ENCODE measurements at places on chromosomes 7 and 10.

DNA sequence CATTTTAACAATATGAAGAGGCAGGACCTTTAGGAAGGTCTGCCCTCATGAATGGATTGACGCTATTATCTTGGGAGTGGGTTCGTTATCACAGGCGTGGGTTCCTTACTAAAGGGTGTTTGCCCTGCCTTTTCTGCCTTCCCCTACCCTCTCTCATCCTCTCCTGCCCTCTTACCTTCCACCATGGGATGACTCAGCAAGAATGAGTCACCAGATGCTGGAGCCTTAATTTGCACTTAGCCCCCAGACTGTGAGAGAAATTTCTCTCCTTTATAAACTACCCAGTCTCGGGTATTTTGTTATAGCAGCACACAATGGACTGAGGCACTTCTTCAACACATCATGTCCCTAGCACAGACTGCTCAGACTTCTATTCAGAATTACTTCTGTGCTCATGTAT is 31.4 kb upstream of the ZNF32 start:
- no peak for DNase-seq

DNA sequence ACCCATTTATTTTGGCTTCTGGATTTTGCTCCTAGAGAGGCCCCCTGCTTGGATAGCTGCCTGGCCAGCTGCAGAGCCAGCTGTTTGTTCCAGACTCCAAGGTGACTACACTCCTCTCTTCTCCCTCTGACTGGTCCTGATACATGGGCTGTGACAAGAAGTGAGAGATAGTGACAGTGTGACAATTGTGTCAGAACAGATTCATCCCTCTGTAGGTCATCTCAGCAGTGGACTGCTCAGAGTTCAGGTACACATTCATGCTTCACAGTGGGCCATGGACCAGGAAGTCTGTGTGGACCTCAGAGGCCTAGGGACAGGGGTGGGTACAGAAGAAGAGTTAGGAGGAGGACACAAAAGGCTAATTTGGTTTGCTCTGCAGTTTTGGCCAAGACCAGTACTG is 188.2 kb upstream of the MKLN1 start:
- DNase-seq = no peak

- DNase-seq = no peak
Measured at GRCh38 chr10:5895804-5896203, 5.8 kb downstream of the FBH1 start.

GRCh38 chr7:107063245-107064120 is 19.0 kb downstream of the PRKAR2B start:
- DNase-seq = no peak

DNA sequence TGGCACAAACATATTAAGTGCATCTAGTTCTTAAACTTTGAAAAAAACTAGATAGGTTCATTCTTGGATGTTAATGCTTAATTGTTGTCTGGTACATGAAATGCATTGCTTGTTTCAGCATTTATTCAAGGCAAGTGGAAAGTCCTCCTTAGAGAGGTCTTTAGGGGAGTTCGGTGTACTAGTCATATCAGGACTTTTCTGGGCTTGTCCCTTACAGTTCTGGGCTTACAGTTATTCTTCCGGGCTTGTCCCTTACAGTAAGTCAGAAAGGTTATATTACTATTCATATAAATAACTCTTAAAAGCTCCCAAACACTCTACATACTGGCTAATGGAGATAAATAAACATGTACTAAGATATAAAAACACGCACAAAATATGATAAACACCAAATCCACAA is 61.6 kb upstream of the MRLN start:
- no peak for DNase-seq

DNA sequence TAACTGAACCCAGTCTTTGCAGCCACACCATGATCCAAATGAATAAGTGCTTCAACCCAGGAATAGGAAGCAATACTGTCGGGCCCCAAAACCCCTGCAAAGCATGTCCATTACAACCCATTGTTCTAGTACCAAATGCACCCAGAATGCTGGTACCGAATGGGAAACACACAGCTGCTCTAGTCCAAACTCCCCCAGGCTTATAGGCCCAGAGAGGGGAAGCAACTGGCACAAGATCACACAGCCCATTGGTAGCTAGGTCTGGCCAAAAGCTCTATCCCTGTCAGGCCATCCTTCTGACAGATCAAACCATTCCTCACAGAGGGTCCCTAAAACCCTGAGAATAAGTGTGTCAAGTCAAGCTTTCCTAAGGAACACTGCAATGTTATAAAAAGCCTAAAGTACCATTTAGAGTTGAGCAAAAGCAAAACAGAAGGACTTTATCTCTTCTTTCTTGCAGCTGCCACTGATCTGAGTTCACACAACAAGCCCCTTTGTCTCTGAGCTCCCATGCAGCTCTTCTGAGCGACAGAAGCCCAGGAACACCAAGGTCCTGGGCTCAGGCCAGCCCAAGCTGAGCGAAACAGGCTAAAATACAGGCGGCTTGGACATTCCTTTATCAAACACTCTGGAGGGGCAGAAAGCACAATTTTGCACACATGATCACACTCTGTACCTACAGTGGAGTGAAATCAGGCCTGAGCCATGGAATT is 116.7 kb downstream of the SGMS1 start:
- no peak for DNase-seq

GRCh38 chr7:7970237-7970530 is 1.6 kb downstream of the GLCCI1 start:
- no peak for DNase-seq

DNA sequence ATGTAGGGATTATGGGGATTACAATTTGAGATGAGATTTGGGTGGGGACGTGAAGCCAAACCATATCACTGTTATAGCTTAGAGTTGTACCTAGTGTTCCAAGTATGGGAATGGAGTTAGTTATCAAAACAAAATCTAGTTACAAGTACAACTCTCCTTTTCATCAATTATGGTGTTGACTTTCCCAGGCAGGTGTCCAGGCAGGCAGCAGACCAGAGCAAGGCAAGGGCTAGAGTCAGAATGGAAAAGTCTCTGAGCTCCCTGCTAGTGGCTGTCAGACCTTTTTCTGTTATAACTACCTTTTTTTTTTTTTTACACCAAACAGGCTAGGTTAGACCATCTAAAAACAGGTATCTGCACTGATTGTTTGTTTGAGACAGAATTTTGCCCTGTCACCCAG is 29.2 kb downstream of the PTER start:
- DNase-seq = no peak

- DNase-seq = no peak
Measured at GRCh38 chr10:103493362-103493915, at the start of gene NEURL1. TSS of gene NEURL1 (plus strand) at chr10:103493705. CDS start at chr10:103494388, 683 bp downstream.

- peak; percentile 54 for DNase-seq
Measured at GRCh38 chr7:110573862-110574528, 516.9 kb upstream of the LRRN3 start.

DNA sequence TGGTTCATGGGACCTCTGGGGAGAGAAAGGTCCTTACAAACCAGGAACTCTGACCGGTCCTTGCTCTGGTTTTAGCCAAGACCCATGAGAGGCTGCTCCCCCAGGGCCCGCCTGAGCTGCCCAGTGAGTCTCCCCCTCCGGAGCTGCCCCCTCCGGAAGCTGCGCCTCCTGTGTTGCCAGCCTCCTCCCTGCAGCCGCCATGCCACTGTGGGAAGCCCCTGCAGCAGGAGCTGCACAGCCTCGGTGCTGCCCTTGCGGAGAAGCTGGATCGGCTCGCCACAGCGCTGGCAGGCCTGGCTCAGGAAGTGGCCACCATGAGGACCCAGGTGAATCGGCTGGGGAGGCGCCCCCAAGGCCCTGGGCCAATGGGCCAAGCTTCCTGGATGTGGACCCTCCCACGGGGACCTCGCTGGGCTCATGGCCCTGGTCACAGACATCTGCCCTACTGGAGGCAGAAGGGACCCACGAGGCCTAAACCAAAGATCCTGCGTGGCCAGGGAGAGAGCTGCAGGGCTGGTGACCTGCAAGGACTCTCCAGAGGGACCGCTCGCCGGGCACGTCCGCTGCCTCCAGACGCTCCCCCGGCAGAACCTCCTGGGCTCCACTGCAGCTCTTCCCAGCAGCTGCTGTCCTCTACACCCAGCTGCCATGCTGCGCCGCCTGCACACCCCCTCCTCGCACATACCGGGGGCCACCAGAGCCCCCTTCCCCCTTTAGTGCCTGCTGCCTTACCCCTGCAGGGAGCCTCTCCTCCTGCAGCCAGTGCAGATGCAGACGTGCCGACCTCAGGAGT is 40.1 kb downstream of the ZNF467 start:
- DNase-seq = no peak

DNA sequence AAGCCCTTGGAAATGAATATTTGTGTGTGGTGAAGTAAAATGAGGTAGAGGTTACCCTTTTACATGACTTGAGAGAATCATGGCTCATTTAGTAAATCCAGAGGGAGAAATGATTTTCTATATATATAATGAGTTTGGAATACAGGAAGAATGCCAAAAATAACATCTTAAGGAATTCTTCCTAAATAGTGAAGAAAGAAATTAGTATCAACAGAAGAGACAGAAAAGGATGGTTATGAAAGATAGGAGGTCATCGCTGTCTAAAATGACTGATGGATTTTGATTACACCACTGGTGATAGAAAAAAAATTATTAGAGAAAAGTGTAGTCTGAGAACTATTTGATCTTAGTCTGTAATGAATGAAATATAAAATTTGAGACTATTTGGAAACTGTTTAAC is 283.0 kb downstream of the ADK start:
- no peak for DNase-seq

- no peak for DNase-seq
Measured at GRCh38 chr7:79548727-79549126, 95.3 kb upstream of the MAGI2 start.

DNA sequence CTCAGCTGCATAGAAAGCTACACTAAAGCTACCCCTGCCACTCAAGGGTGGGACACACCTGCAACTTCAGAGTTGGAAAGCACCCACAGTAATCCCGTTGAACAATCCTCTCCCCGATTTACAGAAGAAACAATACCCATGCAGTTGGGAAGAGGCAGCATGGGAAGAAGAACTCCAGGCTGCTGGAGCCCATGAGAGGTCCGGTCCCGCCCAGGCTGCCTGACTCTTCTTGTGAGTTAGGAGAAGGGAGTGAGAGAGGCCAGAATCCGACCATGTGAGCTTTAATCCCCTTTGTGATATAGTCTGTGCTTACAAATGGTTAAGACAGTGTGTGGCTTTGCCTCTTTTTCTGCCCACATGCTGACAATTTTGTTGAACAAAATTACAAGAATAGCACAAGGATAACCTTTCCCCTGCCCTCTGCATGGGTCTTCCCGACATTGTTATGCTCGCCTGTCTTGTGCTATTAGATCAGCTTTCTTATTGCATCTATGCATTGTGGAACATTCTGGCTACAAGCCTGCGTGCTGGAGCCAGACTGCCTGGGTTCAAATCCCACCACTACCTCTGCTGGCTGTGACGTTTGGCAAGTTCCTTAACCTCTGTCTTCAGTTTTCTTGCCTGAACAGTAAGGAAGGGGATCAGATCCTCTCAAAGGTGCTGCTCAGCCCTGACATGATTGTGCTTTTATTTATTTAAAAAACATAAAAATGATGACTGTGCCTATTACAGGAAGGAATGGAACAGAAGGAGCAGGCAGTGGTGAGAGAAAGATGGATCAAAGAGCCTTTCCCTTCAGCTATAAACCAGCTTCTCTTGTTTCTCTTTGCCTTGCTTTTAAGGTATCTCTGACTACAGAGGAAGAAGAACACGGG is 56.0 kb downstream of the BPGM start:
- no peak for DNase-seq

DNA sequence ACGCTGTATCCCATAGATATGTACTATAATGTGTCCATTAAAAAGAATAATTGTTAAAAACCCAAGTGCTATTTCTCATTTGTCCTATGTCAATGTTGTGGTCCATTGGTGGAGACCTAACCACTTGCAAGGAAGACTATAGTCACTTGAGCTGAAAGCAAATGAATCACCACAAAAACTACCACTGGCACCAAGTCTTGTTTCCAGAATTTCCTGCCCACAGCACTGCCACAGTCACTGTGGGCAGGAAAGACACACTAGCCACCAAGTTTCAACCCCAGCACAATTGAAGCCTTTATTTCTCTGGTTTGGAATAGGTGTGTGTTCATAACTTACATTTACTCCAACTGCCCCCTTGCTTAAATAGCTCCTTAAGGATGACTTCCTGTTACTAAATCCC is 12.4 kb downstream of the DIP2C start:
- no peak for DNase-seq

GRCh38 chr7:26688388-26688787 is 176.0 kb downstream of the SKAP2 start:
- DNase-seq = no peak

- DNase-seq = peak; percentile 81
Measured at GRCh38 chr10:130022511-130023299, 58.6 kb upstream of the EBF3 start.

- DNase-seq = no peak
Measured at GRCh38 chr10:88077977-88078376, 214.6 kb downstream of the PTEN start.

DNA sequence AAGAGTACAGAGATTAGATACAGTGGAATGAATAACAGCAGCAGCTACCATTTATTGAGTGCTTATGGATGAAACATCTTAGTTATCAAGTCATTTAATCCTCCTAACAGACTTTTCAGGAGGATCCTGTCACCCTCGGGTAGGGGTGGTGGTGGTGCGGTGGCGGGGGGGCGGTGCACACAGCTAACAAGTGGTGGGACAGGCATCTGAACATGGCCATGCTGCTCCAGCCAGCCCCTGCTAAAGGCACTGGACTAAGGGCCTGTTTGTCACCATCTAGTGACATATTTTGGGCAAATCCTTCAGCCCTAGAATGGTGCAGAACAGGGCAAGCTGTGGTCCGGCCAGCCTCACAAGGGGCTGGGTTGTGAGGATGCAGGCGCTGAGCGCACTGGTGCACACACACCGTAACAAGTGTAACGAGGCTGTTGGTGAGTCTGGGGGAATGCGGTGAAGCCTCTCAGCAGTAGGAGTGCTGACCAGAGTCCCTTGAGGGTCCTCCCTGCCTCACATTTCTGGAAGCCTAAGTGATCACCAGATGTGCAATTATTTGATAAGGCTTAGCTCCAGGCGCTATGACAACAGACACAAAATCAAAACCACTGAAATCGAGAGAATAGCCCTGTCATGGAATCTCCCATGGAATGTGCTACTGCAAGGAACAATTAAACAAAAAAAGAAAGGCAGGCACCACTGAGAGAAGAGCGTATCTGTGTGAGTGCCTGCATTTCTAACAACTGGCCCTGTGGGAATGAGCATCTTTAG is 102.2 kb downstream of the RNF216 start:
- DNase-seq = no peak

DNA sequence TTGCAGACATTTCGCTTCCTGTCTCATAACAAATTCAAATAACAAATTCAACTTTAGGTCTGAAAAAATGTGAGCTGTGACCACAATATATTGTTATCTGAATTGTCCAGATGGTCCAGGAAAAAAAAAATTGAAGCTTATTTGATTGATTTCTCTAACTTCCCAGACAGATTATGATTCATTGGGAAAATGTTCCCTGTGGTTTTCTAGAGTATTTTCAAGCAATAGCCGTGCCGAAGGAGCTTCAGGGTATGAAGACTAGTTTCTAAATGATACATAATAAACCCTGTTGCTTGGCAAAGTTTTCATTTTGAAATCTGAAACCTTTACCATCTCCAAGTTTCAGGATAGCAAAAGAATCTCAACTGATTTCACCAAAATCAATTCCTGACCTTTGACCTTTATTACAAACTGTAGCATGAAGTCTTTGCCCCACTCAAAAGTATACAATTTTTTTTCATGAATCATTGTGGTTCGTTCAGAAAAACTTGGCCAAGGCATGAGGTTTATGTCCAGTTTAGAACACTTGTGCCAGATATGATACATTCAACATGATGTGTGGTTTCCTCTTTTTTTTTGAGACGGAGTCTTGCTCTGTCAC is 109.9 kb downstream of the JCAD start:
- DNase-seq = peak; percentile 95

GRCh38 chr10:34010891-34011290 is 676.4 kb upstream of the NRP1 start:
- no peak for DNase-seq
